Stimulated activated CD4-positive, alpha-beta T cell treated with anti-CD3 and anti-CD28 coated beads, Interleukin-4, amount 100 ng/mL, for 48 hours (primary cell): ENCODE measurements at places on chromosomes 11 and 22.

DNA sequence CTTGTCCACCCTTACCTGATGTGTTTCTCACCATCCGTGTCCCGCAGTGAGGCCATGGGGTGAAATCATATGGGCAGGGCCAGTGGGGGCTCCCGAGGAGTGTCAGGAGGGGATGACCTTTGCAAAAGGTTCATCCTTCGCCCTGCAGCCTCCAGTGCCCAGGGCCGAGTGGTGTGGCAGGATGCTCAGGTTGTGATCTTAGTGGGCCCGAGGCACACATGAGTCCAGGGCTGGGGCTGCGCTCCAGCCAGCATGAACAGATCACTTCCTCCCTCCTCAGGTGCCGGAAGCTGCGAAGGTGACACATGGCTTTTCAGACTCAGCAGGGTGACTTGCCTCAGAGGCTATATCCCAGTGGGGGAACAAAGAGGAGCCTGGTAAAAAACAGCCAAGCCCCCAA, 2.8 kb upstream of the FKBP2 start:
- DNase-seq, result no peak

GRCh38 chr22:27673839-27674238, 127.7 kb downstream of the MN1 start:
- no peak for DNase-seq

GRCh38 chr11:64251016-64251752, at the start of gene PLCB3:
Gene PLCB3, plus strand, starts transcription at chr11:64251530. Its CDS starts 120 bp downstream, at chr11:64251650.
- no peak for DNase-seq

GRCh38 chr22:37884420-37884819, 21.7 kb upstream of the MICALL1 start:
- DNase-seq, result no peak

DNA sequence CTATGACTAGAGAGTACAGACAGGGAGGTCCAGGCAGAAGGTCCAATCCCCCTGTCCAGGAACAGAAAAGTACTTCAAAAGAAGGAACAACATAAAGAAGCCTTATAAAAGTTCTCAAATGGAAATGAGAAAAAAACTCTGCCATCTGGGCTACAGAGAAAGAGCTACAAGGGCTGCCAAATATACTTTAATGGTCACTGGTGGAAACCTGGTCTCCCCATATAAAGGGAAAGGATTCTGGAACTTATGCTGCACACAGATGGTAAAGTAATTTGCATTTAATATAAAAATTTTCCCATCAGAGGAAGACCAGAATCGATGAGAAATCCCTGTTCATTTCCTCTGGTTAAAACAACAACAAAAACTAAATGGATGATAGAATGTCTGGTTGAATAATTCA, 119.4 kb upstream of the MTMR2 start:
- no peak for DNase-seq

DNA sequence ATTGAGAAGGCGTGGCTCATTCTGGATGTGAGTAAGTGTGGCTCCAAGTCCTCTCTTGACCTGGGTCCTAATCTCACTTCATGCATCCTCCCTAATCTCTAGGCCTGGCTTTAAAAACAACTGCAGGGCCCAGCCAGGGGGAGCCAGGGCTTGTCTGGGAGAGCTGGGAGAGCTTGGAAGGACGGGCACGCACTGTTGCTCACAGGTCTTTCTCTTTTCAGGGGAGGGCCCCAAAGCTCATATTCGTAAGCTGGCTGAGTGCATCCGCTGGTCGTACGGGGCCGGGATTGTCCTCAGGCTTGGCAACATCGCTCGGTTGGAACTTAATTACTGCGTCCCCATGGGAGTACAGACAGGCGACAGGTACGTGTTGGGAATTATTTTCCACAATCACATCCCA, 34.1 kb upstream of the PARVB start:
- no peak for DNase-seq

DNA sequence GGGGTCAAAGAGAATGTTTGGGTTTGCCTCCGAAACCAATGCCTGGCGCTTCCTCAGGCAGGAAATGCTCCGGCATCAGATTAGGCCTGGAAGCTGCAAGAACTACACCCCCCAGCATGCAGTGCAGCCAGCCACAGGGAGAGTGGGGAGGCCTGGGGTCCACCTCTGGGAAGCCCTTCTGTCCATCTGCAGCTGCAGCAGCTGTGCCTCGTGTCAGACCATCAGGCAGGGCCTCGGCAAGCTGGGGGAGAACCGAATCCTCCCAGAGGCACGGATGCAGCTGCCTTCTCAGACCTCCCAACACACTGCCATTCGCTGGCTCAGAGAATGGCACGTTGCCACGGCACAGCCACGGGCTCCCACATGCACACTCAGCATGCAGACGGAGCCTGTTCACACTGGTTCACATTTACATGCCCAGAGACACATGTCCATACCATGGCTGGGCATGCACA, 57.4 kb downstream of the NECTIN1 start:
- DNase-seq, result no peak

DNA sequence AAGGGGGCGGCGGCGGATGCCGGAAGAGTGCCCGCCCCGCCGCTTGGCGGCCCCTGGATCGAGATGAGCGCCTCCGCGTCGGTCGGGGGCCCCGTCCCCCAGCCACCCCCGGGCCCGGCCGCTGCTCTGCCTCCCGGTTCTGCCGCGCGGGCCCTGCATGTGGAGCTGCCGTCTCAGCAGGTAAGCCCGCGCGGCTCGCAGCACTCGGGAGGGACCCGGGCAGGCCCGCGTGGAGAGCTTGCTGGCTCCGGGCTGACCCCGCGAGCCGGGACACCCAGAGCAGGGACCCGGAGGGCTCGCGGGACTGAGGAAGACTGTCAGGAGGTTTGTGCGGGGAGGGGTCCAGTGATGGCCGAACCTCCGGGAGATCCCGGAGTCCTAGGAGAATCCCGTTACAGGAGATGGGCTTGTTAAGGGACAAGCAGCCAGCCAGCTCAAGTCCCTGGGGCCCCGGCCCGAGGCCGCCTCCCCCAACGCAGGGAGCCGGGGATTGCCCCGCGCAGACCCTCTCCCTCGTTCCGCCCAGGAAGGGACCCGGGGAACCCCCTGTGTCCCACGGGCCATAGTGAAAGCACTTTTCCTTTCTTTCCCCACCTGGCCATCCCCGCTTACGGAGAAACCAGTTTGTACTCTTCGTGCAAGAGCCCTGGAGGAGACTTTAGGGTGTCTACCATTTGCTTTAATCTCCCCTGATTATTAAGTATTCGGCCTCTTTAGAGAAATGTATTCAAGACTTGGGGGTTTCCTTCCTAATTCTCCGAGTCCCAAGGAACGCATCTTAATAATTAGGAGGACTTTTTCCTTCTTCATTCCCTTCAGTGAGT, 547 bp downstream of the UVRAG start:
- peak; percentile 44 for DNase-seq

DNA sequence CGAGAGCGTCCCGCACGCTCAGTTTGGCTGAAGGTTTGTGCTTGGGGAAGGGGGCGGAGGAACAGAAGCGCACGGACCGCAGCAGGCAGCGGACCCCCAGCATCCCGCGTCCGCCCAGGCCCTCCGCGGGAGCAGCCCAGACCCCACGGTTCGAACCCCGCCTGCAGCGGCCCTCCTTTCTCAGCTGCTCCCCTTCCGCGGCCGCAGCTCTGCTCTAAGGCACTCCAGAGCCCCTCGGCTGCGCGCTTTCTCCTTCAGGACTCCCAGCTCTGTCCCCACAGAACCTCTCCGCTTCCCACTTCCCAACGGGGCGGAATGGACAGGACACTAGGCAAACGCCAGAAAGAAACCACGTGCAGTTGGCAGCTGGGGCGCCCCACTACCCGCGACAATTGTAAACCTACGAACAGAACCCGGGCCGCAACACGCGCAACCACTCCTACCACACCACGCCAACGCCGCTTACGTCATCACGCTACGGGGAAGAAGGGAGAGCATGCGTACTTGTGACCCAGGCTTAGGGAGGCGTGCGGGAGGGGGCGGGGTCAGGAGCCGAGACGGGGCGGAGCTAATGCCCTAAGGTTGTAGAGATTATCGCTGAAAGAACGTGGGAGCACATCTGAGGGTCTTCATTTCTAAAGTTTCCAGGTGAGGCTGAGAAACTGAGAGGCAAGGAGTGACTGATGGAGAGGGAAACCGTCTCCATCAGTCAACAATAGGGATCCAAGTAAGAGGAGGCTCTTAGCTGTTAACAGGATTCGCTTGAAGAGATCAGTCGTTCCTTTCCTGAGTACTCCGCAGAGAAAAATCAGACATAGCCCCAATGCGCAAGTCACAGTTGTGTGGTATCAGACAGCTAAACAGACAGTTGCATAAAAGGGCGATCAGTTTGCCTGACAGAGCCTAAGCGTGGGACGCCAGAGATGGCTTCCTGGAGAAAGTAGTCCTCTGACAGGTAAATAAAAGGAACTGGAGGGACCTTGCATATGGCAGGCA, at the start of gene NARS2:
NARS2 (minus strand) TSS at position 479 of the 996 bp plus-strand sequence; CDS start at position 103, 376 bp downstream.
- DNase-seq, result peak; percentile 97

GRCh38 chr11:12281571-12282478, 95.5 kb upstream of the PARVA start:
- DNase-seq, result peak; percentile 57

DNA sequence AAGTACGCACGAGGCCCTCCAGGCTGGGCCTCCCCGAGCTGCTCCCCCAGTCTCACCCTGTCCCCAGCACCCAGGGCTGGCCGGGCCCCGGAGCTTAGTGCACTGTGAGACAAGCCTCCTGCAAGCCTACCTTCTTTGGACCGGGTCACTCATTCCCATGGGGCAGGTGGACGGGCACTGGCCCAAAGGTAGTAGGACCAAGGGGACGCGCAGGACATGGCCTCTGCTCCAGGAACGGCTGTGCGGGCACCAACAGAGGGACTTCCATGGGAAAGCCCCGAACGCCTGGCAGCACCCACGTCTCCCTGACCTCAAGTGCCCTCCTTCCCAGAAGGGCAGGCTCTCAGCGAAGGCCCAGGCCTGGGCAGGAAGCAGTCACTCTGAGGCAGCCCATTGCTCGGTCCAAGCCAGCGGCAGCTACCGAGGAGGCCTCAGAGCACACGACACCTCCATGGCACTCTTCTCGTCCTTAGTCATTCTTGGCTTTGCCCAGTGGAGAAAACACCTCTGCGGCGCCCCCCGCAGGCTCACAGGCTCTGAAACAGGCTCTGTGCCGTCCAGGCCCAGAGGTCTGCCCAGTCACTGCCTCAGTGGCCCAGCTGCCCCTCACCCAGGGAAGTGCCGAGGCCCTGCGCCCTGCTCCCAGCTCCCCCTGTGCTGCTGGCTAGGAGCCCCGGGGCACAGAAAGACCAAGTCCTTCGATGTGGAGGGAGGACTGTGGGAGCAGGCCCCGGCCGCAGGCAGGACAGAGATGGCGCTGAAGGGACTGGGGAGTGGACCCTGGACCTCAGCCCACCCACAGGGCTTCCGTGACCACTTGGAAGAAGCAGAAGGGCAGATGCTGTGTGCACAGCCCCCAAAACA, 3.8 kb downstream of the MOB2 start:
- no peak for DNase-seq

GRCh38 chr11:121067453-121067852, 33.6 kb upstream of the TECTA start:
- DNase-seq, result no peak

DNA sequence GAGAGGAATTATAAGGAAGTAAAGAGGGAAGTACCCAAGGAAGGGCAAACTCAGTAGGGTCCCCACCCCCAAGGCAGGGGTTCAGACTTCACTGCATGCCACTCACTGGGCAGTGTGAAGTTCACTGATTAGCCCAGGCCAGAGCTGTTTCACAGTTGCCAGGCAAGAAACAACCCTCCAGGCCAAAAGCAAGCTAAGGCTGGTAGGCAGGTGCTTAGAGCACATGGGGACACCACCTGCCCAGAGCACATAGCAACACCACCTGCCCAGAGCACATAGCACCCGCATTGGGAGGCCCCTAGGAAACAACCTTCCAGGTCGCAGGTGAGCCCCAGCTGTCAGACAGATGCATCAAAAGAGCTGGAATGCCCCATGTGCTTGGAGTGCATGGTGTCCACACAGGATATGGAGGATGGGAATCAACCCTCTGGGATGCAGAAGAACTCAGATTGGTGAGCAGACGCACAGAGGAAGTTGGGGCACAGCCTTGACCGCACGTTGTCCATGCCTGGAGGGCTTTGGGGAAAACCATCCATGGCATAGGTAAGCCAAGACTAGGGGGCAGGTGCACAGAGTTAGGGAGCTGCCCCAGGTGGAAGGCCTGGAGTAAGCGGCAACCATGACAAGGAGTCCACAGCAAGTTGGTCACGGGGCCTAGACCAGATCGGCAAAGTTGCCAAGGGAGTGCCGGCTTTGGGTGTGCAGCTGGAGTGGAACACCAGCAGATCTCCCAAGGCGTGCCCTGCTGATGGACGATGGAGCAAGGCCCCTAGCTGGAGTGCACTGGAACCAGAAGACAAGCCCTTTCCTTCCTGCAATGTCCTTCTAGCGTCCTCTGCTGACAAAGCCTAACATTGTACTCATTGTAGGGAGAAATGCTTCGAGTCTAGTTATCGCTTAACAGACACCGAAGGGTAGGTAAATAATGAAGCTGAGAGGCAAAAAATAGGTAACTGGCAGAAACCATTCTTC, 7.8 kb upstream of the TMEM216 start:
- DNase-seq, result no peak

DNA sequence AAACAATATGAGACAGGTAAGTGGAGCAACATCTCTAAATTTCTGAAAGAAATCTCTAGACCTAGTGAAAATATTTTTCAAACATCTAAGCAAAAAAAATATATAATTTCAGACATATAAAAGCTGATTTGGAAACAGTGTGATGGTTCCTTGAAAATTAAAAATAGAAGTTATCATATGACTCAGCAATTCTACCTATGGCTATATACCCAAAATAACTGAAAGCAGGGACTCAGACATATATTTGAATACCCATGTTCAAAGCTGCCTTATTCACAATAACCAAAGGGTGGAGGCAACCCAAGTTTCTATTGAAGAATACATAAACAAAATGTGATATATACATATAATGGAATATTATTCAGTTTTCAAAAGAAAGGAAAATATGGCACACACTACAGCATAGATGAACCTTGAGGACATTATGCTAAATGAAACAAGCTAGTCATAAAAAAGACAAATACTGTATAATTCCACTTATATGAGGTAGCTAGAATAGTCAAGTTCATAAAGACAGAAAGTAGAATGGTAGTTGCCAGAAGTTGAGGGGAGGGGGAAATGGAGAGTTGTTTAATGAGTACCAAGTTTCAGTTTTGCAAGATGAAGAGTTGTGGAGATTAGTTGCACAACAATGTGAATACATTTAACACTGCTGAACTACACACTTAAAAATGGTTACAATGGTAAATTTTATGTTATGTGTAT, 300.4 kb downstream of the TTC28 start:
- no peak for DNase-seq

DNA sequence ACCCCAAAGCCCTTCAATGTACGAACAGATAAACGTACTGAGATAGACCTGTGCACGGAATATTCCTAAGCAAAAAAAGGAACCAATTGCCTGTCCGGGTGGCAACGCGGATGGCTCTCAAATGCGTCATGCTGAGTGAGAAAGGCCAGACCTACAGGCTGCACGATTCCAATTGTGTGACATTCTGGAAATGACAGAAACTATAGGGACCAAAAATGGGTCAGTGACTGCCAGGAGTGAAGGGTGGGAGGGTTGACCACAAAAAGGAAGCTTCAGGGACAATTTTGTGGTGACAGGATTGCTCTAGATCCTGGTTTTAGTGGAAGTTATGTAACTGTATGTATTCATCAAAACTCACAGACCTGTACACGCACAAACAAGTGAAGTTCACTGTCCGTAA, 24.0 kb upstream of the SYT8 start:
- no peak for DNase-seq
